ENCODE measurements at places on chromosomes 5 and 9. TPM values are rescaled to one million over a fixed set of nuclear protein-coding genes. Genes with fewer than 3 reads are reported as not detected.

TAF11L5 gene
- not detected for total RNA-seq

GRCh38 chr9:2016408-2017330 is 1.5 kb downstream of the SMARCA2 start:
- peak; percentile 85 for DNase-seq

GRCh38 chr5:126780165-126780827 is 3.4 kb downstream of the LMNB1 start:
- DNase-seq: peak; percentile 51

DNA sequence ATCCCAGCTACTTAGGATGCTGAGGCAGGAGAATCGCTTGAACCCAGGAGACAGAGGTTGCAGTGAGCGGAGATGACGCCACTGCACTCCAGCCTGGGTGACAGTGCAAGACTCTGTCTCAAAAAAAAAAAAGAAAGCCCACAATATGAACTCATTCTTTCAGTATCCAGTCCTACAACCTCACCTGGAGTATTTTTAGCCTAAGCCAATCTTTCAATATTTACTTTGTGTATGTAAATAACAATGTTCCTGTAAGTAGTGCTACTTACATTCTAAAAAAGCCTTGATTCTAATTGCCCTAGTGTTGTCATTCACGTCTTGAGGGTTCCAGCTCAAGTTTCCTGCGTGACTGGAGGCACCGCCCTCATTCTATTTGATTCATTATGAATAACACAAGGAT is 62.0 kb downstream of the BHMT start:
- no peak for DNase-seq

DNA sequence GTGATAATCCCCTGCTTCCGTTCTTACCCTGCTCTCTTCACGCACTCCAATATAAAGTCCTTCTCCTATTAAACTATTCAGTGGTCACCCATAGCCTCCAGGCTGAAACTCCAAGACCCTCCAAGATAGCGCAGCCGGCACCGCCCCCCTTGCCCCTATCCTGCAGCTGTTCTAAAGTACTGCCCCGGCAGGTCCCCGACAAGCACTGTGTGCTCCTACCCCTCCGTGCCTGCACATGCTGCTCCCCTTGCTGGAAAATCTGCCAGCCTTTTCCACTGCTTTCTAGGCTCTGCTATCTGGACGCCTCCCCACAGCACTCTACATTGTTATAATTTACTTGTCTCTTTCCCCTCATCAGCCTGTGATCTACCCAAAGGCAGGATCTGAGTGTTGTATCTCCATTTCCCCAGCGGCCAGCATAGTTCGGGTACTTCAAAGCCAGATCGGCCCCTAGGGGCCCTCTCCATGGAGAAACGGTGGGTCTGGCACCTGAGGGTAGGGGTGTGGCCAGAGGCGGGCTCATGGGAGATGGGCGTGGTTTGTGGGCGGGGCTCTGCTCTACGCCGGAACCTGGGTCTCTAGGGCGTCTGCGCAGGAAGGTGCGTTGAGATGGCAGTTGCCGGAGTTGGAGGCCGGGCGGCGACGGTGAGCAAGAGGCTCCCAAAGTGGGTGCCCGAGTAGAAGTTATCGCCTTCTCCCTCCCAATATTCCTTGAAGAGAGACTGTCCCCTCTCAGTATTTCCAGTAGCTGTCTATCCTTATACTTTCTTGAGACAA is 83.5 kb upstream of the RUSC2 start:
- DNase-seq: peak; percentile 27

- no peak for DNase-seq
These were observed 15.0 kb upstream of the ECM2 start for GRCh38 chr9:92550765-92551164.

DNA sequence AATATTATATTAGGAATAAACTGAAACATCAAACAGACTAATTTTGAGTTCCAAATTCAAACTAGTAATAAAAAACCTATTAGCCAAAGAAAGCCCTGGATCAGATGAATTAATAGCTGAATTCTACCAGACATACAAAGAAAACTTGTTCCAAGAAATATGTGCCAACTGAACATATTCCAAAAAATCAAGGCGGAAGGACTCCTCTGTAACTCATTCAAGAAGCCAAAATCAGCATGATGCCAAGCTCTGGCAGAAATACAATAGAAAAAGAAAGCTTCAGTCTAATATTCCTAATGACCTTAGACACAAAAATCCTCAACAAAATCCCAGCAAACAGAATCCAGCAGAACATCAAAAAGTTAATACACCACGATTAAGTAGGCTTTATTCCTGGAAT is 619.1 kb upstream of the COX7C start:
- DNase-seq: no peak

DNA sequence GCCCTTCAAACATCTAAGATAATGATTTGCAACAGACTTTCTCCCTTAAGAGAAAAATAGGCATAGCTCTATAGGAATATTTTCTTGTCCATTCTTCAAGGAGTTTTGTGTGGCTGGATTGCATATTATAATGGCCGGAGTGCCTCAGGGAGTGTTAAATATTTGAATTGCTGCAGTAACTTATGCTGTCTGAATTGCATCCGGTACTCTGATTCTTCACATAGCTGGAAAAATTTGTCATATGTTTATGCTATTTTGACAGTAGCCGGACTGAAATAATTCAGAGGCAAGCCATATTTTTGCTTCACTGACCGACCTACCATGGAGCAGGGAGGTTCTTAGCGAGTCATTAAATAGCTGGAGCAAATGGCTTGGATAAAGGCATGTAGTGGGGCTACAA is 621.0 kb downstream of the ACTL7B start:
- DNase-seq: no peak

NKD2 gene
- total RNA-seq: 0.41 TPM

TRIP13 gene
- 4.1 TPM for total RNA-seq

GRCh38 chr5:83507431-83507830 is 35.9 kb downstream of the VCAN start:
- DNase-seq: no peak

- DNase-seq: no peak
These were observed 238.7 kb downstream of the AGTPBP1 start for GRCh38 chr9:85502815-85503655.

GRCh38 chr5:148186248-148187003 is 16.4 kb upstream of the SPINK6 start:
- DNase-seq: no peak

PDGFRB gene
- total RNA-seq: 56.3 TPM

ACOT12 gene
- not detected for total RNA-seq

DNA sequence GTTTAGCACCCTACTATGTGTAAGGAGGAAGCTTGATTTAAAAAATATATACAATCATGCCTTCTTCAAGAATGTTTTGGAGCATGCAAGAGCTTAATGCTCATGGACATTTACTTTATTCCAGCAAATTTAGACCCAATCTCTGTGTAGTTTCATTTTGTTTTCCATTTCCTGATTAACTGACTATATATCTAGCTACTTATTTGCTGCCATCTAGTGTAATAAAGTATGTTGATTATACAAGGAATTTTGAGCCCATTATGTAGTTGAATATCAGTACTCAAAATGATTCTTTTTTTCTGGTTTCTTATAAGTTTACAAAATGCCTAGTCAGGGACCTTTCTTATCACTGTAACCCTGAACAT is 100.0 kb upstream of the CCDC152 start:
- no peak for DNase-seq

- no peak for DNase-seq
These were observed 323.3 kb downstream of the MAN2A1 start for GRCh38 chr5:110013017-110013416.

GRCh38 chr9:32533336-32533735 is 7.3 kb upstream of the RIGI start:
- no peak for DNase-seq

GRCh38 chr5:89105171-89105695 is 222.2 kb upstream of the MEF2C start:
- DNase-seq: no peak

ZNF474 gene
- not detected for total RNA-seq

- peak; percentile 91 for DNase-seq
These were observed at the start of gene ARHGEF39 for GRCh38 chr9:35664531-35665470. ARHGEF39 (minus strand) TSS chr9:35665195; CDS start chr9:35665169, 26 bp downstream.

DNA sequence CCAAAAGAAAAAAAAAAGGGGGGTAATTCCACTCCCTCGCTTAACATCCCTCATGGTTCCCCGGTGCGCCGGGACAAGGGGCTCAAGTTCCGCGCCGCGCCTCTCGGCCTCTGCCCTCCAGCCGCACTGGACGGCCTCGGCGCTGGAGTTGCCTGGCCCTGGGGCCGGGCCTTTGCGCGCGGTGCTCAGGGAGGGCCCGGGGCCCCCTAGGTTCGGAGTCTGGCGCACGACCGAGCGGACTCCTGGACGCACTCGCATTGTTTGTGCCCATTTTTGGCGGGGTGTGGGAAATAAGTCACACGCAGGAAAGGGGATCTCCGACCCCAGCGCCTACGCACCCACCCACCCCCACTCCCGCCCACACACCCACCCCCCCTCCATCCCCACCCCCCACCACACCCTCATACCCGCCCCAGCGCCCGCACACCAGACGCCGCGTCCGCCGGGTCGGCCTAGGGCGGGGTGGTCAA is 381 bp downstream of the MED22 start:
- DNase-seq: peak; percentile 50

FCN1 gene
- not detected for total RNA-seq

DNA sequence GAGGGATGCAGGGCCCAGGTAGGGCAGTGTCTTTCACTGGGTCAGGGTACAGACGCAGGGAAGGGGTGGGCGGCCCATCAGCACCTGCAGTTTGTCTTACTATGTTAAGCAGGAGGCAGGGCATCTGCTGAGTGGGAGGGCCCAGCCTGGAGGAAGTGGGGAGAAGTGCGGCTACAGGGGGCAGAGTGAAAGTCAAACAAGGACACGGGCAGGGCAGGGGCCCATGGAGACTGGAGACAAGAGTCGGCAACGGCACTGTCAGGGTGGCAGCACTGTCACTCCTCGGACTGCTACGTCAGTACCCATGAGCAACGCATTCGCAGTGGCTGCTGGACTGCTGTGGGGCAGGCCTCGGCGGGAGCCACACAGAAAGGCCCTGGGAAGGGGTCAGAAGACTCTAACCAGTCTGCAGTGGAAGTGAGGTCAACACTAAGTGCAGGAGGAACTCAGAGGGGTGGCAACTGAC is 19.7 kb downstream of the CAMSAP1 start:
- no peak for DNase-seq

PALM2AKAP2 gene
- 0.37 TPM for total RNA-seq

DNA sequence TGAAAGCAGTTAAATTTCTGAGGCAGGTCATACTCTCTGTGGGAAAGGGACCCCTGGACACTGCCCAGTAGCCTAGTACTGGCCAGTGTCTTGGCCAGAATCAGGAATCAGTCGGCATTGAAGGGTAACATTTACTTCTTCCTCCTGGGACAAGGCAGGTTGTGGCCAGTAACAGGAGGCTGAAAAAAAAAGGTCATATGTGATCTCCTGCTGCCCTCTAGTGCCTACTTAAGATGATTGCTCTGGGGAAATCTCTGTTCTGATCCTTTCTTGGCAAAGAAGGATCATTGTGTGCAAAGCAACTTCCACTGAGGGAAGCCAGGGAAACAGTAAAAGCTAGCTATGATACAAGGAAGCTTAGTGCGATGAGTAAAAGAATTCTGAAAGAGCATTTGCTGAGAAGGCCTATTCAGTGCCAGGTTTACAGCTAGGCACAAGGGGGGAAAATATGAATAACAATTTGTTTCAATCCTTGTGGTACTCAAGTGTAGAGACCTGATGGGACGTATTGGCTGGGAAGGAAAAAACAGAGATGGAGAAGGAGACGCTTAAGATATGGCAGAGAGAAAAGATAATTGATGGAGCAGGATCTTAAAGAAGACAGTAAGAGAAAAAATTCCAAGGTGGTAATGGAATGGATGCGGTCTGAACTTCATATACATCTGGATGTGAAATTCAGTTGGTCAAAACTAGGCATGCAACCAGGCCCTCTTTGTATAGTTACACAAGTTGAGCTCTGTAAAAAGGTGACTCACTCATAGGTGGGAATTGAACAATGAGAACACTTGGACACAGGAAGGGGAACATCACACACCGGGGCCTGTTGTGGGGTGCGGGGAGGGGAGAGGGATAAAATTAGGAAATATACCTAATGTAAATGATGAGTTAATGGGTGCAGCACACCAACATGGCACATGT is 25.8 kb upstream of the TRIM32 start:
- no peak for DNase-seq

IL7R gene
- total RNA-seq: 9.1 TPM

TSSK1B gene
- not detected for total RNA-seq

DNA sequence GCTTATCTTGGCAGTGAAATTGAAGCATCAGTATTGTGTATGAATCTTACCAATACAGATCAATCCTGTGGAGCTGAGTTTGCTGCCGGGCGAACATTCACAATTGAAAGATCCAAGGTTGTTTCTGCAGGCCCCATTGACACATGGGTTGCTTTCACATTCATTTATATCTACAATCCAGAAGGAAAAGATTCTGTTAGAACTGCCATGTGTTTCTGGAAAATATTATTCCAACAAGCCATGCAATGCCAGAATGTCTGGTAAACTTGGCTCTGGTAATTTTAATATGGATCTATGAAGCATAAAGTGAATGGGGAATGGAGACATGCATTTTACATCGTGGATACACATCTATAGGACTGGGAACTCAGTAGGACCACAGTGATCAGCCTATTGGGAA is 180.8 kb downstream of the FBN2 start:
- no peak for DNase-seq

DNA sequence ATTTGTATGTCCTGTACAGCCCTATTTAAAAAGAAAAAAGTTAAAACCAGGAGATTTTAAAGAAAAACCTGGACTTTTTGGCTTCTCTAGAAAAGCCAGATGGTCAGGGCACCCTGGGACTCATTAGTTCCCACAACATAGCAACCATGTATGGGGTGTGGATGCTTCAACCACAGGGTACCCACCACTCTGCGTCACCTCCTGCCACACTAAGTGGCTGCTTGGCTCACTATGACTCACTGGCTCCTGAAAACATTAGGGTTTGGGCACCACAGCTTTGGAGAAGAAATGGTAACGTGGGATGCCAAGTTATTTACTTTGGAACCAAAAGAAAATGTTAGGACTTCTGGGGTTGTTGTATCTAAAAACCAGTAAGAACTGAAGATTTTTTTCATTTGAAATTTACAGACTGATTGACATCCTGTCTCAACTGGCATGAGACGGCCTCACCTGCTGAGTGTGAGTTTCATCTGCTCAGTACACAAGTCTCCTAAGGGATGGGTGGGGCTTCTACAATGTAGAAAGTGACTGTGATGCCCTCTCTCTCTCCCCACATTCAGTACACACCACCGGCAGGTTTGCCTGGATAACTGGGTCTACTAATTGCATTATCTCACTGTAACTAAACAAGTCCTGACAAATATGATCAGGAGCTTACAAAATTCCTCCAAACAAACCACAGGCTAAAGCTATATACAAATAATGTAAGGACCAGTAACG is 103.9 kb downstream of the ESM1 start:
- no peak for DNase-seq

CDKN2A gene
- total RNA-seq: not detected

COL5A1 gene
- 8.7 TPM for total RNA-seq

- no peak for DNase-seq
These were observed 26.9 kb upstream of the GALNT10 start for GRCh38 chr5:154163327-154164248.

GZMA gene
- not detected for total RNA-seq

- DNase-seq: no peak
These were observed 13.4 kb upstream of the RAD23B start for GRCh38 chr9:107269681-107270080.
